ENCODE measurements at places on chromosomes 16 and 17.

GRCh38 chr17:73901661-73902415, 257.6 kb upstream of the SDK2 start:
- no peak for DNase-seq

- DNase-seq: no peak
Observed at GRCh38 chr16:17026600-17027242, 444.0 kb downstream of the XYLT1 start.

DNA sequence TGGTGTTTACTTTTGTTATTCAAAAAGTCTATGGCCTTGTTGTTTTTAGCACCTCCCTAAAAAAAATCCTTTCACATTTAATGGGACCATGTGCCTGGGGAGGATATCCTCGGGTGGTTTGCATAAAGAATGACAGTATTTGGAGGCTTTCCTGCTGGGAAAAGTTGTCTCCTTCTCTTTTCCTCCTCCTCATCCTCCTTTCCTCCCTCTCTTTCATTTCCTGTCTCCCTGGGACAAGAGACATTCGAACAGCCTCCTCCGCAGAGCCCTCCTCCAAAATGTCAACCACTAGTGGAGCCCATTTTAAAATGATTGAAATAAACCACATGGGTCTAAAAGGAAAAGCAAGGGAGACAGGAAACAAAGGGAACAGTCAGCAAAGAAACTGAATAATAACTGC, 67.4 kb downstream of the MYH13 start:
- DNase-seq: no peak

DNA sequence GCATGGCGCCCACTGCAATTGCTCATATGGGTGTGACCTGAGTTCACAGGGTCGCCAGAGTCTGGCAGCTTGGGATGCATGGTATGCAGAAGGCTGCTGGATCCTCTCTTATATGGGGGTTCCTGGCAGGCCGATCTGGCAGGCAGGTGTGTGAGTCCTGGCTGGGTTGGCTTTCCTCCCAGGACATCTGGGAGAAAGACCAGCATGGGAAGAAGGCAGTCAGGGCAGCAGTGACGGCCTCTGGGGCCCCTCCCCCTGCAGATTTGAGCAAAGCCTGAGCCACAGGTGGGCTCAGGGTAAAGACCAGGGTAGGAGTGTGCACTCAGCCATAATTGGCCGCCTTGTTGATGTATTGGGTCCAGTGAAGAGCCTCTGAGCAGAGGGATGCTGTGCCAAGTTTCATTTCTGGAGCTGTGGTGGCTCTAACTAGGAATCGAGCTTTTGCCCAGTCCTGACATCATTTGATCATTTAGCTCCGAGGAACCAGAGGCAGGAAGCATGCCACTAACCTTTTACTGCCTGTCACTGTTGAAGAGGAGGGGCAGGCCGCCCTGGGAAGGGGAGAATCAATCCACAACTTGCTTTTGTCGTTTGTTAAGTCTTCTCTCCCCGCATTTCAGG, 174.3 kb downstream of the CCDC182 start:
- no peak for DNase-seq

GRCh38 chr17:17787568-17787967, 49.2 kb downstream of the SREBF1 start:
- DNase-seq: no peak

GRCh38 chr17:3929764-3930163, 13.5 kb upstream of the P2RX1 start:
- no peak for DNase-seq

DNA sequence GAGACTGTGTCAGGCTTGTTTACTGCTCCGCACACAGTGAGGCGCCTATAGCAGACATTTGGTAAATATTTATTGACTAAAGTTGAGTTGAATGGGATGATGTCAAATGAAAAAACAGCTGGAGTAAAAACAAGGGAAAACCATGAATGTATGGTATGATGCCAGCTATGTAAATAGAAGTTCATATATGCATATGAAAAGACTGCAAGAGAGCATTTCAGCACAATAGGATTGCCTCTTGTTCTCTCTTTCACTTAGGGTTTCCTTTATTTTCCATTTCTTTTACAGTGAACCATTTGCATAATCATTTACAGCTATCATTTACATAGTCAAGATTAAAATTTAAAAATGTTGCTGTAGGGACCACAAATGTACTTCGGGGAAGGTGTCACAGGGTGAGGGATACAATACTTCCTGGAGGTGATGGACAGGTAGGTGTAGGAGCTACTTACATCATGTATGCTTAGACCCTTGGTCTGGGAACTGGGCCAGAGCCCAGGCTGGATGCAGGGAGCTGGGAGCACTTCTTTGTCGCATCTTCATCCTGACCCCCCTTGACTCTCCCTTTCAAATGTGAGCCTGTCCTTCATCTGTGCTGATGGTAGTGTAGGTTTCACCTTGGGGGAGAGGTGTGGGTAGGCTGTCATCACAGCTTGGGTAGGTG, 113.3 kb downstream of the UTP18 start:
- DNase-seq: no peak

GRCh38 chr16:12002447-12003006, 26.0 kb downstream of the SNX29 start:
- DNase-seq: no peak

GRCh38 chr16:53022374-53022773, 30.3 kb downstream of the CHD9NB start:
- DNase-seq: no peak

GRCh38 chr17:8186446-8186786, 3.6 kb downstream of the BORCS6 start:
- no peak for DNase-seq

DNA sequence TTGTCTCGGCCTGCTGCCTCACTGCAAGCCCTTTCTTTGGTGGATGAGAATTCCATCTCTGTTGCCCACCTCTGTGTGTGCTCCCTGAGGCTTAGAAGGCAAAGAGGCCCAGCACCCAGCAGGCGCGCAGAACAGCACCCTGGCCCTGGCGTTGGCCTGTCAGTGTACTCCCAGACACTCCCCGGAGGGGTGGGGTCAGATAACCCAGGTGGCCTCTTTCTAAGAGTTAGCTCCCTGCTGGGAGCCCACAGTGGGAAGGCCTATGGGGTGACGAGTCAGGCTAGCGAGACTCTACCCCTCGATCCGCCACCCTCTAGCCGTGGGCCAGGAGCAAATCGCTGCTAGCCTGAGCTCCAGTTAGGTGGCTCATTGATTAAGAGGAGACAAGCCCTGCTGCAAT, 38.1 kb downstream of the SRL start:
- no peak for DNase-seq

GRCh38 chr17:7262935-7263800, 890 bp upstream of the CLDN7 start:
- DNase-seq: no peak

- no peak for DNase-seq
Observed at GRCh38 chr16:59478838-59479237, 744.7 kb upstream of the GOT2 start.

DNA sequence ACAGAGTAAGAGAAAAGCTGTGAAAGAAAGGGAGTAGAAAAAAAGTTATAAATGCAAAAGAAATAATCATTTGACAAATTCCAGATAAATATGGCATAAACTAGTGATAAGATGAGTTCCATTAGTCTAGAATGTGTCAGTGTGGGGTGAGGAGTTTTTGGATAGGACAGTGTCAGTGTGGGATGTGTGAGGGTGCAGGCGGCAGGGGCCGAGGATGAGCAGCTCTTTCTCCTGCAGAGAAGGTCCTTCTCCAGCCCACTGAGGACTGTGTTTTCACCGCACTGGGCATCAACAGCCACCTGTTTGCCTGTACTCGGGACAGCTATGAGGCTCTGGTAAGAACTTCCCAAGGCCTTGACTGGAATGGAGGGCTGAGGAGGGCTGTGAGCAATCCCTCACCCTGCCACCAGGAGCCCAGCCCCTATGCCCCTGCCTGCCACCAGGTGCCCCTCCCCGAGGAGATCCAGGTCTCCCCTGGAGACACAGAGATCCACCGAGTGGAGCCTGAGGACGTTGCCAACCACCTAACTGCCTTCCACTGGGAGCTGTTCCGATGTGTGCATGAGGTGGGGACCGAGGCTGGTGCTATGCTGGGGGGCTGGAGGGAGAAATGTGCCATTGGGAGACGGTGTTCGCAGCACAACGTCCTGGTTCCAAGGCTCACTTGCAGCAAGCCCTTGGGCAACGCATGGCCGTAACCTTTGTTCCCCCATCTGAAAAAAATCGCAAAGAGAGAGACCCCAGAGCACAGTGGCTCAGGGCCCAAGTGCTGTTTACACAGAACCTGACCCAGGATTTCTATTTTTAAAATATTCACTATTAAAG, 13.1 kb downstream of the RAPGEFL1 start:
- no peak for DNase-seq

- no peak for DNase-seq
Observed at GRCh38 chr17:49556223-49556943, 19.3 kb upstream of the NXPH3 start.

GRCh38 chr16:64982581-64982980, 139.3 kb downstream of the CDH11 start:
- no peak for DNase-seq

DNA sequence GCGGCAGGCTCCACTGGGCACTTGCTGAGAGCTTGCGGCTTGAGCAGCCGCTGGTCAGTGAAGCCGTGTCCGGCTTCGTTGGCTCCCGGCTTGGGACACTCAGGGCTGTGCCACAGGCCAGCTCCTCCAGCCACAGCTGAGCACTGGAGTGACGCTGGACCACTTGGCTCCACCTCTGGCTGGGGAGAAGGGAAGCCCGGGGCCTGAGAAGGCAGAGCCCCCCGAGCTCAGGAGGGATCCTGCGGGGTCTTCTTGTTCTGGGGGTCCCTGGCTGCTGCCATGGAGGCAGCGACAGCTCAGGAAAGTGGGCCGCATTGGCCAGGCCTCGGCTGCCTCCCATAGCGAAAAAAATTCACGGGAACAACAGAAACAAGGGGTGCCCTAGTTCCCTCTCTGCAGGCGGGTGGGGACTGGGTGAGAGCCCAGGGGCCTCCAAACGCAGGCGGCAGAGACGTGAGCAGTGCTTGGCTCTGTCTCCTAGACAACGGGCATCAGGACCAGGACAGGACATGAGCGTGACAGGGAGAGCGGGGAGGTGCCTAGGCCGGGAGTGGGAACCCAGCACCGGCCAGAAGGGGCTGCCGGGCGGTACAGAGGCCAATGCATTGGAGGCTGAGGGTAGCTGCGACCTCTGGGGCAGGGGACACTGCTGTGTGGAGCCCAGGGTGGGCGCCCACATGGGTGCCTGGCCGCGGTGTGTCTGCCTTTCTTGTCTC, 37.7 kb downstream of the SLC7A5 start:
- DNase-seq: no peak

GRCh38 chr16:57576429-57576870, 34.0 kb downstream of the ADGRG5 start:
- peak; percentile 28 for DNase-seq

DNA sequence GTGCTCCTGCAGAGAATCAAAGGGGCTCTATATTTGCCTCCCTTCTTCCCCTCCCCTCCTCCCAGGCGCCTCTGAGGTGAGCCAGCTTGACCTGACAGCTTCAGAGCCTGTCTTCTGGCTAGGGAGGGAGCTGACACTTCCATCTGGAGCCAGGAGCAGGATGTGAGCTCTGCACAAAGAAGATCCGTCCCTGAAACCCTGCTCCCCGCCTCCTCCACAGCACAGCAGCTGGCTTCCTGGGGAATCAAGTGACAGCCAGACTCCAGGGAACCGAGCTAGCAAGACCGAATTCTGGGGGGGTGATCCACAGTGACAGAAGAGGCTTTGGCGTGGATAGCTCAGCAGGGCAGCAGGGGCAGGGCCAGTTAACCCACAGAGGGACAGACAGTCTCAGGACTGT, 37.2 kb downstream of the CCDC182 start:
- no peak for DNase-seq

- DNase-seq: no peak
Observed at GRCh38 chr16:71552698-71553503, 24.0 kb downstream of the TAT start.

DNA sequence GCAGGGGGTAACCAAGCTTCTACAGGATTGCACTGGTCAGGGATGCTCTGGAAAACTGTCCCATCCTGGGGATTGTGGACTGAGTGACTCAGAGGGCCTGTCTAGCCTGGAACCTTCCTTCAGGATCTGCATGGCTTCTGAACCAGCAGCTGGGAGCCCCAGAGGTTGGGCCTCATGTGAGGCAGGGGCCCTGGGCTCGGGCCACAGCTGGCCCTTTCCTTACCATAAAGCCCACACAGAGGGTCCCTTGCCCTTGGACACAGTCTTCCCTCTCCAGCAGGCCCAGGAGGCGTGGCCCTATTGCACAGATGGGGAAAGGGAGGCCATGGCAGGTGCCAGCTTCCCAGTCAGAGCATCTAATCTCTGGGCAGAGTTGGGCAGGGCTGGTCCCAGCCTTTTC, 30.5 kb downstream of the ADCY7 start:
- DNase-seq: no peak

GRCh38 chr17:65254166-65254565, 117.0 kb downstream of the RGS9 start:
- no peak for DNase-seq

DNA sequence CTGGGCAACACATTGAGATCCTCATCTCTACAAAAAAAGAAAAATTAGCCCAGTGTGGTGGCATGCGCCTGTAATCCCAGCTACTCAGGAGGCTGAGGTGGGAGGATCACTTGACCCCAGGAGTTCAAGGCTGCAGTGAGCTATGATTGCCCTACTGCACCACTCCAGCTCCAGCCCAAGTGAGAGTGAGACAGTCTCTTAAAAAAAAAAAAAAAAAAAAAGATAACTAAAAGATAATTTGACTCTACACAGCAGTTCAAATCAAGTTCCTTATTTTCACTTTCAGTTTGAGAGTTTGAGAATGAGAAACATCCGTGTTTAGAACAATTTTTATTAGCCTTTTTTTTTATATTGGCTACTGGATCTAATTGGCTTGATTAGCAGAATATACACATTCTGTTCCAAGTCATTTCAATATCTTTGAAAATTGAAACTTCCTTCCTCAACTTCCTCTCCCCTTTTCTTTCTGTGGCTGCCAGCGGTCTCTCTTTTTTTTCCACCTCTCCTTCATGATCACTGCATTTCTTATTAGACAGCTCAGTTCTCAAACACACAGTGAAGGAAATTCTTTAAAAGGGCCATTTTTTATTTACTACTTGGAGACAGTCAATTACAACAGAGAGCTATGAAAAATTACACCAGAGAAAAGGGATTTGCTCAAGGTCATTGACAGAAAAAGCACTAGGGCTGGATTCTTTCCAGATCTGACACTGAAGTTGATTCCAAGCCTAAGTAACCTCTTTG, 4.5 kb upstream of the ACSF2 start:
- no peak for DNase-seq

GRCh38 chr17:80102664-80103448, 1.5 kb downstream of the GAA start:
- no peak for DNase-seq
